ENCODE measurements at places on chromosomes 16 and 17.

GRCh38 chr17:21389394-21389793 lies 13.2 kb downstream of the KCNJ12 start:
- DNase-seq: no peak

DNA sequence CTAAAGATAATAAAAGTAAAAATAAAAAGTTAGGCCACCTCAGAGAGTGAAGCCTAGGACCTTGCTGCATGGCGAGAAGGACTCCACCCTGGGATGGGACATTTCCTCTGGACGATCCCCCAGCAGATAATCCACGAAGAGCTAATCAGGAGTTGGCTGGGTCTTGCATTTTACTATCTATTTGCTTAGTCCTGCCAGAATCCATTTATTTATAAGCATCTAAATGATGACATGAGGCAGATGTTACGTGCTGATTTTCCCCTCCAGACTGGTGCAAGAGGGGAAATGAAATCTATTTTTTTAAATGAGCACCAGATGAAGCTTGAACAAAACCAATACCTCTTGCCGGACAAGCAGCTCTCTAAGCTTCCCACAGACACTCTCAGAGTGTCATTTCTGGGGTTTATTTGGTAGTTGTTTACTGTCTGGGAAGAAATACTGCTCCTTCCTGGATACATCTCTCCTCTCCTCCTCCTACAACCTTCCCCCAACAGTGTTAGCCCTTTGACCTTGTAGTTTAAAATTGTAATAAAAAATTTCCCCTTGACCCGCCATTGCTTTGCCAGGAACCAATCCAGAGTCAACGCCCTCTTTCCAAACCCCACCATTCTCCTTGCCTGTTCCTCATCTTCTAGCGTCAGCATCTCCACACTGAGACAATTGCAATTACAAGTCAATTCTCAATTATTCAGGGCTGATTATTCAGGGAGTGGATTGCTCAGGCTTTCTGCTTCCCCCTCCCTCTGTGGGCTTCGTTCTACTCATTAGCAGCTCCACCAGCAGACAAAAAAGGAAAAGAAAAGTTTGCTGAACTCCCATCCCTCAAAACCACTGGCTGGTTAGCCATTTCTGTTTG lies 63.0 kb downstream of the GSG1L start:
- DNase-seq: no peak

GRCh38 chr16:75462806-75463205 lies 1.7 kb downstream of the TMEM170A start:
- no peak for DNase-seq

GRCh38 chr16:73483934-73484711 lies 436.2 kb upstream of the ZFHX3 start:
- DNase-seq: no peak

DNA sequence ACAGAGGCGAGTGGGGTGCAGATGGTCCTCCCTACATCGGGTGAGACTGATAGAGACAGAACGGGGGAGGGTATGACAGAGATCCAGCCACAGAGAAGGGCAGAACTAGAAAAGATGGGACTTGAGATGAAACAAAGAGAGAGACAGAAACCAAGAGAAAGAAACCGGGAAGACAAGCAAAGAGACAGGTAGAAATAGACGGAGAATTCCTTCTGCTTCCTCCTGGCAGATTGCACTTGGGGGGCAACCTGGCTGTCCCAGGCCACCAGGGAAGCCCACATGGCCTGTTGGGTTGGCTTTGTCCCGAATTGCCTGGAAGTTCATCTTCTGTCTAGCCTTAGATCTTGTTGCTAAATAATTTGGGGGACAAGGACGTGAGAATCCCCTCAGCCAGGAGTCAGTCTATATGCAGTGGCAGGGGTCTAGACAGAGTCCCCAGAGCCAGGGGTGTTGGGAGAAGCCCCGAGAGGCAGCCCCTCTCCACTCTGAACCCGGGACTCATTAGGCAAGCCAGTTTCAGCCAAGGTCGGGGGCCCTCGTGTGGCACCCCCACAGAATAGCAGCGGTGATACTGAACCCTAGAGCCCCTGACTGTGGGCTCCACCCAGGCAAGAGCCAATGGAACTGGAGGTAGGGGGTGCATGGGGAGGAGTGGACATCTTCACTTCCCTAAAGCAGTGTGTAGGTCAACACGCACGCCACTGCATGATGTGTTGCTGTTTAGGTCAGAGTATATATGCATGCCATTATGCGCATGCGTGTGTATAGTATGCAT lies 627 bp upstream of the TSPOAP1 start:
- peak; percentile 61 for DNase-seq

DNA sequence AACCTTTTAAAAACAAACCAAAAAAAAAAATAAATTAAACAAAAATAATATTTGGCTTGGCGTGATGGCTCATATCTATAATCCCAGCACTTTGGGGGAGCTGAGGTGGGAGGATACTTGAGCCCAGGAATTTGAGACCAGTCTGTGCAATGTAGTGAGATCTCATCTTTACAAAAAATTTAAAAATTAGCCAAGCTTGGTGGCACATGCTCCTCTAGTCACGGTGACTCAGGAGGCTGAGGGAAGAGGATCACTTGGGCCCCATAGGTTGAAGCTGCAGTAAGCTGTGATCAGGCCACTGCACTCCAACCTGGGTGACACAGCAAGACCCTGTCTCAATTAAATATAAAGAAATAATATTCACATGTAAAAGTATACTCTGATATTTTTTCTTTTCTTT lies 12.2 kb downstream of the GNGT2 start:
- no peak for DNase-seq

- DNase-seq: no peak
Observed at GRCh38 chr17:15946611-15947120, 1.7 kb downstream of the ADORA2B start.

DNA sequence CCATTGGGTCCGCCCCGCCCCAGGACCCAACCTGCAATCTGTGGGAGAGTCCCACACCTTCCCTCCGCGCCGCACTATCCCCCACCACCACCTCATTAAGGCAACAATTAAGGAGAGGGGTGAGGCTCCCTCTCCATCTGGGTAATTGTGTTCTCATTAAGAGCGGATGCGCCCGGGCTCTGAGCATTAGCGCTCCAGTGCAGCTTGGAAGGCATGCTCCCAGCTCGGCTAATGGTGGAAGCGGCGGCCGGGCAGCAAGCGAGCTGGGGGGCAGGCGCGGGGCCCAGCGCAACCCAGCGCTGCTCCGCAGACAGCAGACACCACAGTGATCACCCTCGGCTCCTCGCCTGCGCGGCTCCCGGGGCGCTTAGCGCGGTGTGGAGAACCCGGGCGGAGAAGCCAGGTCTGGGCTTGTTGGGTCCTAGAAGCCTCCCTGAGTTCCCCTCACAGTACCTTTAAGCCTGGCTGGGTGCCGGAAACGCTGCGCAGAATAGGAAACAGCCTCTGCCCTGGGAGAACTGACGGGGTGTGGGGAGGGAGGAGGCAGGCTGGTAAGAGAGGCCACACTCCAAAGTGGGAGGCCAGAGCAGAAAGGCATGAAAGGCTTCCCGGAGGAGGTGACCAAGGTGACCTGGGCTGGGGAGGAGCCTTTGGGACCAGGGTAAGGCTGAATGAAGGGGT lies 6.4 kb downstream of the CBLN1 start:
- no peak for DNase-seq

Data from activated T-helper 1 cell treated with anti-CD3 and anti-CD28 coated beads, Interleukin-2, amount 50 U/mL, for 16 hours (primary cell).